Femur (tissue), 1 donor: ENCODE measurements at places on chromosomes 2 and 18.

DNA sequence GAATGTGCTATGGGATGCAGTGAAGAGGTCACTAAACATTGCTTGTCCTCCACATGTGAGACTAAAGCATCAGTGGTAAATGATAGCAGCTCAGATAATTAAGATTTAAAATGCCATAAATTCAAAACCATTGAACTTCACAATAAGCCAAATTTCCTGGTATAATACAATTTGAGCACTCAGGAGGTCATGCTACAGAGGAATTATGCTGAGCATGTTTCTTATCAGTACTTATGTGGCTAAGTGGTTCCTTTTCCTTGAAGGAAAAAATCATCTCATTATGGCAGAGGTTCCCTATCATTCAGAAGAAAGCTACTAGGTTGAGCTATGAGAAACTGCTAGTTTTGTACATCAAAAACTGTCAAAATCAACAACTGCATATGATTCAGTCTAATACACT lies 156.6 kb downstream of the AGPS start:
- no peak for DNase-seq

GRCh38 chr18:39607034-39607433 lies 2041.4 kb upstream of the CELF4 start:
- DNase-seq = no peak

DNA sequence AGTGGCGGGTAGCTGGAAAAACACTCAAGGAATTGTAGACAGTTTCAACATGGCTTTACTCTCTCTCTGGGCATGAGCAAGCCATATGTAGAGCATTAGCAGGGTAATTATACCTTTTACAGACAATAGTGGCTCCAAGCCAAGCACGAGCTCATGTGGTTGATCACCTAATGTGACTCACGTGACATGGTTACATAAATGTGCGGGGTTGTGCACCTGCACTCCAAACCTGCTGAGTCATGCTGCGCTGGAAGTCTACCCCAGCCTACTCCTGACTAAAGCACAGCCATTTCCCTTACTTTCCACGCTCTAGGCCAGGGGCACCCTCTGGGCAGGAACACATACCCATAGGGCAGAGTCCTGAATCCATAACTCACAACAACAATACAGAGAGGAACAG lies 232.8 kb downstream of the MBD5 start:
- DNase-seq = no peak

GRCh38 chr2:187051350-187051749 lies 202.4 kb upstream of the ZSWIM2 start:
- DNase-seq = no peak

DNA sequence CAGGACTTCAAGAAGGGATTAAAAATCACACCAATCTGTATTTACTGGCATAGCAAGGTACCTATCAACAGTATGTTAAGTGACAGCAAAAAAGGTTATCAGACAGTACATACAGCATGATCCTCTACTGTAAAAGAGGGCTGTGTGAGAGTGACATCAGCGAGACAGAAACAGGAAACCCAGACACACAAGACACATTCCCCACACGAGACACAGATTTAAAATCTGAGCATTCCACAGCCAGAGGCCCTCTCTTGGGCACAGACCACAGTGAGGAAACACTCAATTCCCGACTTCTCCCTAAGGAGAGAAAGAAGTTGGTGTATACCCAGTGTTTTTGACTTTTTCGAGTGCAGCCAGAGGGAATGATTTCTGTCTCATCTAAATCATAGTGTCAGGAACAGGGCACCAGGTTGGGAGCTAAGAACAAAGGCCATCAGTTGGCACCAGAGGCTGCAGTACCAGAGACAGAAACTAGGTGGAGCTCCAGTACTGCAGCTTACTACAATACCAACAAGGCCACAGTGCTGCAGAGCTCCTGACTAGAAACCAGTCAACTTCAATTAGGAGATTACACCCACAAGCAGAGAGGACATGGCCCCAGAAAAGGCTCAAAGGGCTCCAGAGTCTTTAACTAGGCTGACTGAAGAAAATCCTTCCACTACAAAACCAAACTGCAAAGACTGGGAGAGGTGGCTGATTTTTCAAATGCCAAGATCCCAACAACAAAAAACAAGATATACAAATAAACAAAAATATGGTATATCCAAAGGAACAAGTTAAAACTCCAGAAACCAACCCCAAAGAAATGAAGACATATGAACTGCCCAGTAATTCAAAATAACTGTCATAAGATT lies 41.0 kb downstream of the UNC50 start:
- DNase-seq = peak; percentile 84

DNA sequence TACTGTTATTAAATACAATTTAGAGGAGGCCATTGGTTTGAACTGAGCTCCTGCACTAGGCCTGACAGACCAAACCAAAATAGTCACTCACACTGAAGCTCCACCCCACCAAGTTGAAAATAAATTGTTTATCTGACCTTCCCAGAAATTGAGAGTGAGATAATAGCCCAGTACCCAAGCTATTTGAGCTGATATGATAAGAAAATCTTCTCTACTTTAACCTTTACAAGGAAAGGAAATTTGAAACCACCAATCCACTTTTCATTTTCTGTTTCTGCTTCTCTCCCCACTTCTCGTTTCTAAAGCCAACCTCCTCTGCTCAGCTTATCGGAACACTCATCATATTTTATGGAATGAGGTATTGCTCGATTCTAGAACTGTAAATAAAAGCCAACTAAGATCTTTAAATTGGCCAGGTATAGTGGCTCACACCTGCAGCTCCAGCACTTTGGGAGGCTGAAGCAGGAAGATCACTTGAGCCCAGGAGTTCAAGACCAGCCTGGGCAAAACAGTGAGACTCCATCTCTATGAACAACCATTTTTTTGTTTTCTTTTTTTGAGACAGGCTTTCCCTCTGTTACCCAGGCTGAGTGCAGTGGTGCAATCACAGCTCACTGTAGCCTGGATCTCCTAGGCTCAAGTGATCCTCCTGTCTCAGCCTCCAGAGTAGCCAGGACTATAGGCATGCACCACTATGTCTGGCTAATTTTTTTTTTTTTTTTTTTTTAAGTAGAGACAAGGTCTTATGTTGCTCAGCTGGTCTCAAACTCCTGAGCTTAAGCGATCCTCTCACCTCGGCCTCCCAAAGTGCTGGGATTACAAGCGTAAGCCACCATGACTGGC lies 13.3 kb upstream of the GALM start:
- no peak for DNase-seq
